ENCODE measurements at places on chromosomes 7 and 10.

DNA sequence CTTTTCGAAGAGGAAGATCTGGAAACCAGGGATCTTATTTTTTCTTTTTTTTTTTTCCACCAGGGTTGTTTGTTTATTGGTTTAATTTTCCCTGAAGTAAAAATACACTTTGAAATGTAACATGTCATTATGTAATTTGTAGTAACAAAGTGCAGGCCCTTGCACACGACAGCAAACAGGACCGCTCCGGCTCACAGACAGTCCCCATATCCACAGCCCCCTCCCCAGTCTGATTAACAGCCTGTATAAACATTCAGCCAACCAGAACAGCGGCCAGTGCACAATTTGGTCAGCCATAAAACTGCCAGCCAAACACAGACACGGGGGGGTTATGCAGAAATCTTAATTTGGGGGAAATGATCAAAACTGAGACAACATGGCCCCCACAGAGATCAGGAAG, 431.6 kb upstream of the NPVF start:
- peak; percentile 96 for DNase-seq

GRCh38 chr7:118662266-118662665, 437.8 kb downstream of the ANKRD7 start:
- DNase-seq, result no peak

DNA sequence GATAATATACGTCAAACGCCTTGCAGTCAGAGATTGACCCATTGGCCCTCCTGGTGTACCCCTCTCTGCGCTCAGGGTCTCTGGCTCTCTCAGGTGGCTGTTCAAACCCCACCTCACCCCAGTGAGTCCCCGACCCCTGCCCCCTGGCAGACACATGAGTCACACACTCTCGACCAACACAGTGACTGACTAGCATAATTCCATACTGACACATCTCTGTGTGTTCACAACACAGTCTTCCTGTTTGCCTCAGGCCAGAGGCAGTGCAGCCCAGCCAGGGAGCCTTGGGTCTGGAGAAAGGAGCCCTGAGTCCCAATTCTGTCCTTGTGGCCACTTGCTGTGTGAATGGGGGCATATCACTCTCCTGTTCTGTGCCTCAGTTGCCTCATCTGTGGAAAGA, 40.1 kb downstream of the PALD1 start:
- no peak for DNase-seq

GRCh38 chr7:87001214-87001613, 58.2 kb downstream of the ELAPOR2 start:
- DNase-seq, result no peak

DNA sequence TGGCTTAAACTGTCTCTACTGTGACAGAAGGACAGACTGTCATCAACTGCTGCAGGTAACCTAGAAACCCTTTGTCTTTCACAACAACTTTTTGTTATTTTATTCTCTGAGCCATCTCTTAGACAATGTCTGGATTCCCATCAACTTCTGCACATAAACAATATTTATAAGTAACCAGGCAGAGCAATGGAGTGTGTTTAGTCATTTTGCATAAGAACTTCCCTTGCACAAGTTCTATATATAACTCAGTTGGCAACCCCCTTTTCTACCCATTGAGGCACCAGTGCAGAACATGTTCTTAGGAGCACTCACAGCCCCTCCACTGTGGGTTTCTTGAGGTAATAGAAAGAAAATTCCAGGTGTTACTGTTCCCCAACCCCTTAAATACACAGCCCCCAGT, 65.0 kb upstream of the IL6 start:
- DNase-seq, result no peak

GRCh38 chr10:12579954-12580858, 230.9 kb downstream of the CAMK1D start:
- DNase-seq, result no peak

DNA sequence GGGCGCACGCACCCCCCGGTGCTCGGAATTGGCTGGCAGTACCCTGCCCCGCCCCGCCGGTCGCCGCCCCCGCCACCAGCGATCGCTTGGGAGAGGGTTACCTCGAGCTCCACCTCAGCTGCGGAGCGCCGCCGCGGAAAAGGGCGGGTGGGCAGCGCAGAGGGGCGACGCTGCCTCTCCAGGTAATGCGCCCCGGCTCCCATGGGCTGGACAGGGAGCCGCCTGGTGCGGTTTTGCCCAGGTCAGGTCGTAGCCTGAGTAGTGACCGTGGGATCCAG, 1.3 kb downstream of the PFKFB3 start:
- no peak for DNase-seq

- DNase-seq, result no peak
These were observed 22.2 kb downstream of the VOPP1 start for GRCh38 chr7:55550010-55550663.

DNA sequence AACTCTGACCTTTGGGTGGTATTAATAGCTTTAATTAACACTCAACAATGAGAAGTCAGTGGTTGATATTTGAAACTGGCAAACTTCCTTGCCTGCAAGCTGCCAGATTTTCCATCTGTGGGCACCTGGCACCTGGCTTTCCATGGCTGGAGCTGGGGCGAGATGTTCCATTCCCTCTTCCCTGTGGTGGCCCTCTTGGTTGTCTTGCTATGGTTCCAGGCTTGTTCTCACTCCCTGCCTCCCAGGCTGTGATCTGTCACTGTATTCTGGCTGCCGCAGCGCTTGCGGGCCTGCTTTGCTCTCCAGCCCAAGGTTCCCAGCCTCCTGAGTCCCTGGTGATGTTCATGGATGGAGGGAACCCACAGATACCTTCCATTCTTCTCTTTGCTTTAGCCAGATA, 201.0 kb downstream of the FRMD4A start:
- DNase-seq, result no peak

- no peak for DNase-seq
These were observed 14.8 kb downstream of the NPS start for GRCh38 chr10:127563718-127564553.

- no peak for DNase-seq
These were observed 59.1 kb downstream of the HTR5A start for GRCh38 chr7:155129186-155129585.

- no peak for DNase-seq
These were observed 12.8 kb downstream of the SFXN2 start for GRCh38 chr10:102727037-102727818.

DNA sequence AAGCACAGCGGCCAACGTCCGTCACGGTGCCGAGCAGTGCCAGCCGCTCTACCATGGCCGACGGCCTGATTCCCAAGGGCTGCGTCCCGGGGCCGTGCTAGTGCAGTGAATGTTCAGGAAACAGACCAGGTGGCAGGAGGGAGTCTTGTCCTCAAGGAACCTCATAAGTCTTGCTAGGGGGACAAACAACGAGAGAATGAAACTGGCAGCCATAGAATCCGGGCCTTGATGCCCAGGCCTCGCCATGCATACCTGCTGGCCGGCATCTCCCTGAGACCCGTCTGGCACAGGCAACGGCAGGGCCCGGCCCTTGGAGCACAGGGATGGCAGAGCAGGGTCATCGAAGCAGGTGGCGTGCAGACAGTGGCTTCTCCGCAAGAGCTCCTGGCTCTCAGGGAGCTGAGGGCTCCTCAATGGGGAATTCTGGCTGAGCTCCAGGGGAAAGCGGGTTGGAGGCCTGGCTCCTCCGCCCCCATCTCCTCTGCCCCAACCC, 58.8 kb downstream of the DIP2C start:
- no peak for DNase-seq

DNA sequence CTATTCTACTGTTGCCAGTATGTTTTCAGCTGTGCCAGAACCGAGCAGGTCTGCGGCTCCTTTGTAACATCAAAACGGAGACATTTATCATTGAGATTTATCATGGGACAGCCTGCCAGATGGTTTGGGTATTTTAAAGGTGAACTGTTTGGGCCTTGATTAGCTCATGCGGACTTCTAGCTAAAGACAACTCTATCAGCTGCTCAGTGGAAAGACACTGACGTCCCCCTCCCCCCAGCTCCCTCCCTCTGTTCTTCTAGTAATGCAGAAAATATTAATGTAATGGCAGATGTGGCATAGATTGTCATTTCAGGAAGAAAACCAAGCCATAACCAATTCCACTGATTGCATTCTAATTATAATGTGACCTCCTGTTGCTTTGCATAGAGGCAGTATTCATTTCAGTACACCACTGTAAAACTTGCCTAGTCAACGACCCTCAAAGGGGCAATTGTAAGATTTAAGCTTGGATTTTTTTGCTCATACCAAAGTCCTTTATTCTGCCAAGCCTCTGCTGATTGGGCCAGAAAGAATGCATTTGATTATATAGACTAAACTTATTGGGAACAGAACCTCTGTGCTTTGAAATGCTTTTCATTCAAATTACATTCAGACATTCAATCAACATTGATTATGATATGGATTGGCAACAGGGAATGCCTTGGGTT, 966.8 kb downstream of the LRMDA start:
- peak; percentile 18 for DNase-seq

All from SK-N-DZ (cell line).